ENCODE measurements at places on chromosomes 6 and 20.

DNA sequence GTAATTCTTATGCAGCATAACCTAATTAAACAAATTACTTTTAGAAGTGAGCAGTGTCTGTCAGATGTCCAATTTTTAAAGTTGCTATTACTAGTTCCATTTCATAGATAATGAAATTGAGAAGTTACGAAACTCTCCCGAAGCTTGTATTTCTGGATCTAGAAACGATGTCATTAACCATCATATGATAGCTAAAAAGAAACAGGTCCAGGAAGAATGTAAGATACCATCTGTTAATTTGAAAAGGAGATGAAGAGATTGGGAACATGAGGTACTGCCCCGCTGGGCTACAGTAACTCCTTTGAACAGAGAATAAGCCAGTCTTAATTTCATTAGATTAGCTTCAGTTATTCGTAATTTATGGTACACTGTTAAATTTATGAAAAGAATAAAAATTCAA, 47.5 kb upstream of the TMX4 start:
- no peak for DNase-seq

GRCh38 chr20:36115925-36116324, 38.6 kb upstream of the EPB41L1 start:
- DNase-seq: no peak

DNA sequence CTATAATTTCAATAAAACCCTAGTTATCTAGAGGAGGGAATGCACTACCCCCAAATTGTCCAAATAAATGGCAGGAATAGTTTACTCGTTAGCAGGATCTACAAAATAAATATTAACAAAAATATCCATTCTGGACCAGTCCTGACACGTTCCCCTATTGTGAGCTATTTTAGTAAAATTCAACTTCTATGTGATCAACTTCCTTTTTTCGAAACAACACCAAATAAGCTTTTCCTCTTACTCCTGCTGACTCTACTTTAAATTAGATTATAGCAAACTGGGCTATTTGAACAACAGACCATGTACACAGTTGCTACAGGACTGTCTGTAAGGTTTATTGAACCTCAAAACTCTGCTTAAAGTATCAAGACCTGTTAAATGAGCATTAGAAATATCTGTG, 154.3 kb downstream of the IPCEF1 start:
- no peak for DNase-seq

DNA sequence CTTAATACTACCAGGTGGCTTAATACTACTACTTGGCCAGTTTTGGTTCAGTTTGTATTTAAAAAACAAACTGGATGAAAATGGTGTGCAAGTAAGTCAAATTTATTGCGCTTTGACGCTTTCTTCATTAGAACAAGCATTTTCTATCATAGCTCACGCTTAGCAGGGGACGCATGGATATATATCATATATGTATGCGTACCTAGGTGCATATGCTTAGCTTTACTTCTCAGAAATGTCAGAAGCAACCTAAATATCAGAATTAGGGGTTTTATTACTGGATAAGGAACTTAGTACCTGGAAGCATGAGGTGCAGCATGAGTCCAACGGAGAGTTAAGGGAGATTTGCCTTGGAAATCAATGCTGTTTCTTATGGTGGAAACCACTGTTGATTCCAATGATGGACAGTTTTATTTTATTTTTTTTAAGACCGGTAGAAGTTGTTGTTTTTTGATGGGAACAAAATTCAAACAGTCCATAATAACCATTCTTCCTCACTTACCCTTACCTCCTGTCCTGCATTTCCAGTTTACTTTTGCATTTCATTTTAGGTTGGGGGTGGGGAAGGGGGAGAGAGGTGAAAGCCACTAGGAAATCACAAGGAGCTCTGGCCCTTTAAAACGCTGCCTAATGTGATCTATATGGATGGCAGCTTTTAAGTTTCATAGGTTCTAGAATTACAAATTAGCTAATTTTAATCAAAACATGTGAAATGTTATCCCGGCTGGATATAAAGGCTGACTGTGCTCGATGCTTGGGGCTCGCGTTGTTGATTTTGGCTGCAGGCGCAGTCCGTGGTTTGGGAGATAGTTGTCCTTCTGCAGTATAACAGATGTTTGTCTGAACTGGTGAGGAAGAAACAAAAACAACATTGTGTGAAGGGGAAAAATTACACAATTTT, 2.1 kb downstream of the SOBP start:
- no peak for DNase-seq

GRCh38 chr6:21937466-21937865, 343.9 kb downstream of the SOX4 start:
- DNase-seq: no peak

DNA sequence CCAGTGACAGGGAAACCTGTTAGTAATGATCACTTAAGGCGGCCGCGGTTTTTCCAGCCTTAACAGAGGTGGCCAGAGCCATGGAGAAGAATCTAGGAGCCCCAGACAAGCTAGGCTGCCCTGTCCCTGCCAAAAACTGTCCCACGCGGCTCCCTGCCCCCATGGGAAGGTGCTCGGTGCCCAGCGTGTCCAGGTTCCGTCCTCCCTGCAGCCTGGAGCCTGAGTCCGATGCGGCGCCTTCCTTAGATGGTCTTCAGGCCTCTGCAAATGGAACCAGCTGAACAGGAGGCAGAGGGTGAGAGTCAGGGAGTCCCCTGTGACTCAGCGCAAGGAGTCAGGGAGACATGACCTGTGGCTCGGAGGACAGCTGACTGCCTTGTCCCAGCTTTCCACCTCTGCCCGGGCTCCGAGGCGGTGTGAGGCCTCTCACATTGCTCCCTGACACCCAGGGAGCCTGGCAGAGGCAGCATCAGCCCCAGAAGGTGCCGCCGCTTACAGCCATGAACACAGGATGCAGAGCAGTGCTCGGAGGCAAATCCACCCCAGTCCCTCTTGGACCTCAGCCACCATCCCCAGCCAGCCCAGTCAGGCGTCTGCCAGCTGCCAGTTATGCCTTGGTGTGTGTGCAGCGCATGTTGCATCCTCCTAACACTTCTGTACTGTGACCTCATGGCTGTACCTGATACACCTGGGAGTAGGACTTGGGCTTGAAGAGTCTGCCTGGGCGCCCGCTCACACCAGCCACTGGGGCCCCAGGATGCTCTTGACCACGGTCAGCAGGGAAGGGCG, 377.7 kb downstream of the CDH4 start:
- no peak for DNase-seq

GRCh38 chr6:158381214-158381613, 68.9 kb downstream of the TULP4 start:
- DNase-seq: no peak

- no peak for DNase-seq
Measured at GRCh38 chr6:83613378-83613777, 95.5 kb downstream of the SNAP91 start.

GRCh38 chr6:135905604-135906300, 54.3 kb downstream of the PDE7B start:
- DNase-seq: no peak

- DNase-seq: no peak
Measured at GRCh38 chr6:26327450-26328264, 37.3 kb upstream of the BTN3A2 start.

DNA sequence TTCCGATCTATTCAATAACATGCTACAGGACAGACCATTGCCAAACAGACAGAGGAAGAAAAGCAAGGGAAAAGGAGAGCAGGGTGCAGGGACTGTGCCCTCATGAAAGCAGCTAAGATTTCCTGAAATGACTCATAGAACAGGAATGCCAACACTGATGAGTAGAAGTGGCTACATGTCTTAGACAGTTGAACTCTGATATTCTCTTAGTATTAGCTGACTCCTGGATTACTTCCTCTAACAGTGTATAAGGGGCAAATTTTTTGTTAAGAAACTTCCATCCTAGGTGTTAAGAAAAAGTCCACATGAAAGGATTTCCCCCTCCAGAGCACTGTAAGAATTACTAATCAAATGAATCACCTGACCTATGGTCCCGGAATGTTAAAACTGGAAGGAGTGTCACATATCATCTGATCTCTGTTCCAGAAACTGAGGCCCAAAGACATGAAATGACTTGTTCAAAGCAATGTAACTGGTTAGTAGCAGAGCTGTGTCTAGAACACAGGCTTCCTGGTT, 224.9 kb downstream of the IBTK start:
- DNase-seq: peak; percentile 95

DNA sequence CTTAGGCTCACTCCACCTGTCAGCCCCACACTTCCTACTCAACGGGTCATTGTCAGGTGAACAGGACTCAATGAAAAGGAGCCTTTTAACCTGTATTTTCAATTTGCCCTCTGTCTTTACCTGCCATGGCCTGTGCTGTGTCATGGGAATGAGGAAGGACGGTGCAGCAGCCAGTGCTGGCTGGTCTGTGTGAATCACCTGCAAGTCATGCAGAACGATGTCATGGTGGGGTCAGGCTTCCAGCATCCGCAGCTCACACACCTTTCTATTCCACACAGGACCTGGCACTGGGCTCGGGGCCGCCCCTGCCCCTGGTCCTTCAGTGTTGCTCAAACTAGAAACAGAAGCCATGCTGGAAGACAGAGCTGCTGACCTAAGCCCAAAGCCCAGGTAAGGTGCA, 188.7 kb upstream of the GMDS start:
- peak; percentile 87 for DNase-seq

GRCh38 chr6:148996815-148997214, 250.0 kb downstream of the UST start:
- no peak for DNase-seq

DNA sequence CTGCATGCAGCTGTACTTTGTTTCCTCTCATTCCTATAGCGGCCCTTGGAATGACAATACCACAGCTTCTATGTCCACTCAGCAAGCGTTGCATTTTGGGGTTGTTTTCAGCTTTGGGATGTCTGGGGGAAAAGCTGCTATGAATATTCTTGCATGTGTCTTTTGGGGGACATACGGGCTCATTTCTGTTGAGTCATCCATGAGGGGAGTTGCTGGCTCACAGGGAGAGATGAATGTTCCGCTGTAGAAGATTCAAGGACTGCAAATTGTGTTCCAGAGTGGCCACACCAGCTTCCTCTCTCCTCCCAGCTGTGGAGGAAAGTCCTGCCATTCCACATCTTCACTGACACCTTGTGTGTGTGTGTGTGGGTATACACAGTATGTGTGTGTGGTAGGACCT, 43.3 kb downstream of the TGM2 start:
- DNase-seq: no peak

DNA sequence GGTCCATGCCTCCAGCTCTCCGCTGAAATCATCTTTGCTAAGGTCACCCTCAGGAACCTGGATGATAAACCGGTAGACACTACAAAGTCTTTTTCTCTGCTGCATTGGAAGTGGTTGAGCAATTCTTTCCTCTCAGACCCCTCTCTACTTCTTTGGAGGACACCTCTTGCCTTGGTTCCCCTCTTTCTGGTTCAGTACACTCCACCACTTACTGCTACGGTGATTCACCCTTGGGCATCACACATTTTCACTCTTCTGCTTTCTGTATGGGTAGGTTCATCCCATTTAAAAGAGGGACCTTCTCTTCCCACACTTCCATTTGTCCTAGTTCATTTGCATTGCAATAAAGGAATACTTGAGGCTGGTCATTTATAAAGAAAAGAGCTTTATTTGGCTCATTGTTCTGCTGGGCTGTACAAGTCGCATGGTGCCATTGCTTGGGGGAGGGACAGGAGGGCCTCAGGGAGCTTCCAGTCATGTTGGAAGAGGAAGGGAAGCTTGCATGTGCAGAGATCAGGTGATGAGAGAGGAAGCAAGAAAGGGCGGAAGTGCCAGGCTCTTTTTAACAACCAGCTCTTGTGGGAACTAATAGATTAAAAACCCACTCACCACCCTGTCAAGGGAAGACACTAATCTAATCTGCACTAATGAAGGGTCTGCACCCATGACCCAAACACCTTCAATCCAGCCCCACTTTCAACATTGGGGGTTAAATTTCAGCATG, 149.7 kb upstream of the TMEM170B start:
- DNase-seq: no peak

GRCh38 chr20:52983726-52984450, 11.7 kb downstream of the TSHZ2 start:
- DNase-seq: no peak

- DNase-seq: no peak
Measured at GRCh38 chr20:54100563-54100962, 30.2 kb upstream of the BCAS1 start.

GRCh38 chr6:72911463-72912155, 289.7 kb downstream of the KCNQ5 start:
- no peak for DNase-seq

DNA sequence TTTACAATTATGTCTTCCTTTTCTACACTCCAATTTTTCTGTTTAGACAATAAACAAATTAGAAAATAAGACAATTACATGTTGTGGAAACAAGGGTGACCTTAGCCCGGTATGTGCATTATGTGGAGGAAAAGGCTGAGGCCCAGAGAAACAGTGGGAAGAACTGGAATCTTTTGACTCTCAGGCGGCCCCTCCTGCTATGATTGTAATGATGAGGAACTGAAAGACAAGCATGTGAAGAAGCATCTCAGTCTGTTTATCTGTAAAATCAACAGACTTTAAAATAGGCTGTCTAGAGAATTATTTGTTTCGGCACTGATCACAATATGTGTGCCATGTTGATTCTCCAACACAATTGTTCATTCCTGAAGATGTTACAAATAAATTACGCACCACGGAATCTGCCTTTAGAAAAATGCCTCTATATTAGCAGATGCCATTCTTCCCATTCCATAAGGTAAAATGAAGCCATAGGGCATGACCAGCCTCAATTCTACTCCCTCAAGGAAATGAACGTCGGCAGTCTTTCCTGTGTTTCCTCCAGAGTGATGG, 1201.6 kb upstream of the CITED2 start:
- no peak for DNase-seq

DNA sequence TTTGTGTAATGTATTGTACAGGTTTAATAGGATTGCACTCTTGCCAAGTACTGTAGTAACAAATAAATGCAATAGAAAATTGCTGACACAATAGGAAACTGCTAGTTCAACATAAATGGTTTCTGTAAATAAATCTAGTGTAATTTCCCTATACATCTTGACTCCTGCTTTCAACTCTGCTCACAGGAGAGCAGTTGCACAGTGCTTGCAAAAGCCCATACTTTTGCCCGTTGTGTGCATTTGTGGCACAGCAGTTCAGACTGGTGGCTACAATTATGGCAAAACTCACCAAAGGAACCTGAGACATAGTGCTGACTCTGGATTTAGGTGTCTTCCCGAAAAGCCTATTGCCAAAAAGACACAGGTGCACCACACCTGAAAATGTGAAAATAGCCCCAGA, 953.3 kb upstream of the SLC35B3 start:
- no peak for DNase-seq

DNA sequence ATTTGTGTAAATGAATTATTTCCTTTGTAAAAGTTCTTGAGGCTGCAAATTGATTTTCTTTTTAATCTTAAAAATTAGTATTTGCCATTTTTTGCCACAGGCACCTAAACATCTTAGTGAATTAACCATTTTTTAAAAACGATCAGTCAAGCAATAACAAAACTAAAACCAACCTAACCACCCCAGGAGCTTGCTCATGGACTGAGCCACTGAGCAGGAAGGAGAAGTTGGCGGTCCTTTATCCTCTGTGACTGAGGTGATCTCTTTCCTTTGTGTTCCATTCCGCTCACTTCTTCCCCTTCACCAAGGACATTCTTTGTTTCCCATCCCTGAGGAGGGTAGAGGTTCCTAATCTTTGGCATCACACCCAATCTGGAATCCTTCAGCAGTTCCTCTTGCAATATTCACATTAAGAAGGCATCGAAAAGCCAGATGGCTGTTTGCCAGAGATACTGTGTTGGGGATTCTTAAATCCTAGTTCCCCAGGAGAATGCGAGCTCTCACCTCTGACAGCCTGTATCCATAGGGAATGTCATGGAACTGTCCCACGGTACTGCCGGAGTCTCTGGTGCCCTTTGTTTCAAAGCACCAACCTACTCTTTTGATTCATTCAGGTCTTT, 30.5 kb downstream of the RPRD1B start:
- no peak for DNase-seq

GRCh38 chr6:50815436-50816114, 3.1 kb upstream of the TFAP2B start:
- DNase-seq: no peak

GRCh38 chr20:15498926-15499325, 1074.3 kb downstream of the KIF16B start:
- no peak for DNase-seq

Measured in epithelial cell of proximal tubule (primary cell).